ENCODE measurements at places on chromosomes 1 and 21. TPM values are rescaled to one million over a fixed set of nuclear protein-coding genes. Genes with fewer than 3 reads are reported as not detected.
A peak's percentile ranks its signal among the peaks of the same experiment; 100 is the strongest.

The LEPROT gene
- total RNA-seq = 70.8 TPM

The GJB3 gene
- total RNA-seq = 23.5 TPM

GRCh38 chr1:167645140-167645541, 15.1 kb downstream of the RCSD1 start:
- H3K36me3 ChIP-seq = no peaks in the 10 kb centered on the region
- no peak overlapping the region for H3K27ac ChIP-seq
- H3K27me3 ChIP-seq = peaks cover 79% of the 10 kb centered on the region
- no peak overlapping the region for H3K4me3 ChIP-seq
- DNase-seq = no peak
- H3K4me1 ChIP-seq = no peaks in the 10 kb centered on the region

GRCh38 chr1:61175976-61176375, 93.6 kb downstream of the NFIA start:
- peaks cover 6% of the 10 kb centered on the region for H3K4me1 ChIP-seq
- no peaks in the 10 kb centered on the region for H3K36me3 ChIP-seq
- no peak overlapping the region for H3K27ac ChIP-seq
- H3K27me3 ChIP-seq = no peaks in the 10 kb centered on the region
- H3K4me3 ChIP-seq = no peak overlapping the region

DNA sequence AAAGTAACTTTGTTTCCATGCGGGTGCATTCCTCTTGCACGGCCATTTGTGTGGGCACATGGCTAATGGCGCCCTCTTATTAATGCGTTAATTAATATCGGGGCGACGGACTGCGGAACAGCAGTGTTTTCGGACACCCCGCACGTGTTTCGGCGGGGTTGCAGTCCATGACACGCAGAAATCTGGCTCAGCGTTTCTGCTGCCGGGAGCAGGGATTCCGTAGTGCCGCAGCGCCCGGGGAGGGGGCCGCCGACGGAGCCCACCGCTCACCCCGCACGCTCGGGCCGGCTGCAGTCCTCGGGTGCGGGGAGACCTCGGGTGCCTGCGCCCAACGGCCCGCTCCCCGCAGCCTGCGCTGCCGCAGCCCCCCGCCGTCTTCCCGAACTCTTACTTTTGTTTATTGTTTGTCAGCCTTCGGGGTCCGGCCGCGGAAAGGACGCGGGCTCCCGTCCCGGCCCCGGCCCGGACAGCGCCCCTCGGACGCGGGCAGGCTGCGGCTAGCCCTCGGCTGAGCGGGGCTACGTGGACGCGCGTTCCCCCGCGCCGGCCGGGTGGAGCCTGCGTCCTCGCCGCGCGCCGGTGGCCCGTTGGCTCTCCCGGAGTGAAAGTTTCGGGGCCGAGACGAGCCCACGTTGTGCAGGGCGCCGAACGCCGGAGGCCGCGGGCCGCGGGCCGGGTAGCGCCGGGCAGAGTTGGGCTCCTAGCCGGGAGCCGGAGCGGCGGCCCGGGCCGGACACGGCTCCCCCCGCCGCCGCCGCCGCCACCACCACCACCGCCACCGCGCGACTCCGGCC, 849 bp downstream of the NFIA start:
- H3K36me3 ChIP-seq = peaks cover 46% of the 10 kb centered on the region
- DNase-seq = peak; percentile 41
- peak overlapping the region; percentile 88 for H3K27ac ChIP-seq
- peak overlapping the region; percentile 89 for H3K4me3 ChIP-seq

GRCh38 chr1:20202166-20202565, 15.8 kb upstream of the PLA2G2C start:
- no peaks in the 10 kb centered on the region for H3K36me3 ChIP-seq
- H3K27ac ChIP-seq = no peak overlapping the region
- H3K27me3 ChIP-seq = no peaks in the 10 kb centered on the region
- peaks cover 11% of the 10 kb centered on the region for H3K4me1 ChIP-seq
- no peak for DNase-seq
- H3K4me3 ChIP-seq = no peak overlapping the region

DNA sequence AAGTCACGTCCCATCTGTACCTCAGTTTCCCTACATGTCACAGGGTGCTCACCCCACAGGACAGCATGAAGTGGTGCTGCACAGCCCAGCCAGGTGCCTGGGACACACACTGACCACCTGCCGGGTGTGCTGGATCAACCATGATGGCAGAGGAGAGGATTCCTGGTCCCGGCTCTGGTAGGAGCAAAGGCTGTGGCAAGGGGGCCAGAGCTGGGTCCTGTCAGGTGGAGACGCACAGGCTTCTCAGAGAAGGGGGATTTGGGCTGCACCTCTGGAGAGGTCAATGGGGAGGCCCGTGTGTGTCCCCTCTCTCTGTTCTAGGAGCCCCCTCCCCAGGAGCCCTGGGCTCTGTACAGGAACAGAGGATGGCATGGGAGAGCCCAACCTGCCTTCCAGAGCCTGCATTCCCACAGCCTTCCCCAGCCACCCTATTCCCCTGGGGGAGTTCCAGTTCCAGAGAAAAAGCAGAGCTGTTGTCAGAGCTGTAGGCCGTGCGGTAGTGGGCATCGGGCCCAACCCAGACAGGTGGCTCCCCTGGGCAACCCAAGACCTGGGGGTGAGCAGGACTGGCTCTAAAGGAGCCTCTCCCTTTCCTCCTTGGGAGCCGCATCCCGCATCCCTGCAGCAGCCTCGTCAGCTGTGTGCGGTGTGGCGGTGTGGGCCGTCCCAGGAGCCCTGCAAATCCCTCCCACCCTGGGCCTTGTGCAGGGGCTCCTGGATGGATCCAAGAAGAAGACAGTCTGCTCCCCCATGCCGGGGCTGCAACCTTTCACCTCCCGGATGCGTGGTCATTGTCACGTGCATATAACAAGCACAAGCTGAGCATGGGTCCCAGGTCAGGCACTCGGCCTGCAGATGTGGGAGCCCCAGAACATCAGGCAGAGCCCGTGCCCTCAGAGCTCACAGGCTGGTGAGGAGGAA, 2.9 kb upstream of the TFF3 start:
- no peaks in the 10 kb centered on the region for H3K4me1 ChIP-seq
- peaks cover 25% of the 10 kb centered on the region for H3K27me3 ChIP-seq
- no peak for DNase-seq
- H3K4me3 ChIP-seq = no peak overlapping the region
- H3K36me3 ChIP-seq = no peaks in the 10 kb centered on the region

- H3K36me3 ChIP-seq = peaks cover 15% of the 10 kb centered on the region
- no peak overlapping the region for H3K27ac ChIP-seq
- H3K4me3 ChIP-seq = no peak overlapping the region
- peaks cover 30% of the 10 kb centered on the region for H3K4me1 ChIP-seq
Observed at GRCh38 chr1:197178998-197179397, 32.5 kb upstream of the ASPM start.

GRCh38 chr1:110430366-110430765, 20.6 kb upstream of the PROK1 start:
- H3K4me1 ChIP-seq = no peaks in the 10 kb centered on the region
- no peak overlapping the region for H3K27ac ChIP-seq

GRCh38 chr1:245807954-245808719, 653.4 kb downstream of the KIF26B start:
- H3K4me1 ChIP-seq = no peaks in the 10 kb centered on the region
- H3K4me3 ChIP-seq = no peak overlapping the region
- H3K27ac ChIP-seq = no peak overlapping the region

- no peak for DNase-seq
- H3K4me3 ChIP-seq = no peak overlapping the region
- H3K27me3 ChIP-seq = no peaks in the 10 kb centered on the region
- H3K36me3 ChIP-seq = no peaks in the 10 kb centered on the region
- peaks cover 9% of the 10 kb centered on the region for H3K4me1 ChIP-seq
Observed at GRCh38 chr1:41347276-41347675, 14.0 kb upstream of the FOXO6 start.

GRCh38 chr1:161162052-161162451, 2.8 kb downstream of the USP21 start:
- no peaks in the 10 kb centered on the region for H3K27me3 ChIP-seq
- H3K4me1 ChIP-seq = peaks cover 37% of the 10 kb centered on the region
- H3K4me3 ChIP-seq = no peak overlapping the region
- H3K27ac ChIP-seq = no peak overlapping the region

GRCh38 chr1:178155481-178156255, 61.8 kb downstream of the RASAL2 start:
- no peaks in the 10 kb centered on the region for H3K36me3 ChIP-seq
- DNase-seq = no peak
- H3K27me3 ChIP-seq = no peaks in the 10 kb centered on the region
- H3K27ac ChIP-seq = no peak overlapping the region
- peaks cover 35% of the 10 kb centered on the region for H3K4me1 ChIP-seq
- H3K4me3 ChIP-seq = no peak overlapping the region

- H3K27me3 ChIP-seq = peaks cover 17% of the 10 kb centered on the region
- H3K4me3 ChIP-seq = no peak overlapping the region
- no peaks in the 10 kb centered on the region for H3K4me1 ChIP-seq
- H3K27ac ChIP-seq = no peak overlapping the region
- DNase-seq = no peak
- H3K36me3 ChIP-seq = no peaks in the 10 kb centered on the region
Observed at GRCh38 chr1:162663086-162663485, 30.8 kb downstream of the DDR2 start.

- H3K4me1 ChIP-seq = no peaks in the 10 kb centered on the region
- no peak overlapping the region for H3K4me3 ChIP-seq
- no peak overlapping the region for H3K27ac ChIP-seq
- H3K27me3 ChIP-seq = no peaks in the 10 kb centered on the region
Observed at GRCh38 chr1:100213141-100213540, 35.1 kb upstream of the LRRC39 start.

DNA sequence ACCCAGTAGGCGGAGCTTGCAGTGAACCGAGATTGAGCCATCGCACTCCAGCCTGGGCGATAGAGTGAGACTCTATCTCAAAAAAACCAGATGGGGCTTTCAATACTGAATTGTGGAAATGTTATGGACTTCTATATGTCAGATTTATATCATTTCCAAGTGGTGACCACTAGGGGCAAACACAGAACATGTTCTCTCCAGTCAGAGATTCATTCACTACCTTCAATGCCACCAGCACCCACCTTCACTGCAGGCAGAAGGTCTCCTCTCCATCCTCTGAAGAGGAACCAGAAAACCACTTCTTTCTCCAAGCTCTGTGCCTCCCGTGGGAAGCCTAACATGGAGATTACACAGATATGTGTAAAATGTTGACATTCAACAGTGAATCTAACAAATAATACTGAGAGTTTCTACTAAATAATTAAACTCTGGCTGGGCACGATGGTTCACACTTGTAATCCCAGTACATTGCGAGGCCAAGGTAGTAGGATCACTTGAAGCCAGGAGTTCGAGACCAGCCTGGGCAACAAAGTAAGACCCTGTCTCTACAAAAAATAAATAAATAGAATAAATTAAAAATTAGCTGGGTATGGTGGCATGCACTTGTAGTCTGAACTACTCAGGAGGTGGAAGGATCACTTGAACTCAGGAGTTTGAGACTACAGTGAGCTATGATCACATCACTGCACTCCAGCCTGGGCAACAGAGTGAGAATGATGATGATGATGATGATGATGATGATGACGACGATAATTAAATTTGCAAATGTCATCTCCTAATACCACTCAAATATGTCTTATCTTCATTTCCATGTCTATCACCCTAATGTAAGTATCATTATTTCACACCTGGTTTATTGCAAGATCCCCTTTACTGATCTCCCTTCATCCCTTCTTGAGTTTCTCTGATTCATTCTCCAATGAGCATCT, 151.1 kb downstream of the ZNF281 start:
- no peaks in the 10 kb centered on the region for H3K4me1 ChIP-seq
- H3K27ac ChIP-seq = no peak overlapping the region
- no peak overlapping the region for H3K4me3 ChIP-seq

DNA sequence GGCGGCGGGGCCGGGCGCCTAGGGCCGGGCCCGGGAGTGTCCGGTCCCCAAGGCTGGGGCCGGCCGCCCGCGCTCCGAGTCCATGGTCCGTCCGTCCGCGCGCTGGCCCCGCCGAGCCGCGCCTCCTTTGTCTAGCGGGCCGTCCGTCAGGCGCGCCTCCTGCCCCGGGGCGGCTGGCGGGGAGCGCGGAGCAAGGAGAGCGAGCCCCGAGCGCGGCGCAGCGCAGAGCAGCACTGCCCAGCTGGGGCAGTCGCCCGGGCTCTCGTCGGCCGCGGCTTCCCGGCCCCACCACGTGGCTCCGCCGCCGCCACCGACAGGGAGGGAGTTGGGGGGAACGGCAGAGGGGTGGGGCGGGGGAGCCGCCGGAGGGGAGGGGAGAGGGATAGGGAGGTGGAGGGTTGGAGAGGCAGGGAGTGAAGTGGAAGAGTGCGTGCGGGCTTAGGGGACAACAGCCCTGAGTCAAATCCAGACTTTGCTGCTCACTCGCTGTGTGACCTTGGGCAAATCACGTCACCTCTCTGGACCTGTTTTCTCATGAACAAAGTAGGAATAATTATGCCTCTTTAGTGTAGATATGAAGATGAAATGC, at the start of gene NKAIN1:
TSS of gene NKAIN1 (minus strand) at position 235 of the 589 bp plus-strand sequence. CDS start 340 bp downstream, outside the sequence.
- H3K36me3 ChIP-seq = peaks cover 8% of the 10 kb centered on the region
- DNase-seq = peak; percentile 36
- peaks cover 90% of the 10 kb centered on the region for H3K27me3 ChIP-seq
- H3K4me1 ChIP-seq = peaks cover 8% of the 10 kb centered on the region

DNA sequence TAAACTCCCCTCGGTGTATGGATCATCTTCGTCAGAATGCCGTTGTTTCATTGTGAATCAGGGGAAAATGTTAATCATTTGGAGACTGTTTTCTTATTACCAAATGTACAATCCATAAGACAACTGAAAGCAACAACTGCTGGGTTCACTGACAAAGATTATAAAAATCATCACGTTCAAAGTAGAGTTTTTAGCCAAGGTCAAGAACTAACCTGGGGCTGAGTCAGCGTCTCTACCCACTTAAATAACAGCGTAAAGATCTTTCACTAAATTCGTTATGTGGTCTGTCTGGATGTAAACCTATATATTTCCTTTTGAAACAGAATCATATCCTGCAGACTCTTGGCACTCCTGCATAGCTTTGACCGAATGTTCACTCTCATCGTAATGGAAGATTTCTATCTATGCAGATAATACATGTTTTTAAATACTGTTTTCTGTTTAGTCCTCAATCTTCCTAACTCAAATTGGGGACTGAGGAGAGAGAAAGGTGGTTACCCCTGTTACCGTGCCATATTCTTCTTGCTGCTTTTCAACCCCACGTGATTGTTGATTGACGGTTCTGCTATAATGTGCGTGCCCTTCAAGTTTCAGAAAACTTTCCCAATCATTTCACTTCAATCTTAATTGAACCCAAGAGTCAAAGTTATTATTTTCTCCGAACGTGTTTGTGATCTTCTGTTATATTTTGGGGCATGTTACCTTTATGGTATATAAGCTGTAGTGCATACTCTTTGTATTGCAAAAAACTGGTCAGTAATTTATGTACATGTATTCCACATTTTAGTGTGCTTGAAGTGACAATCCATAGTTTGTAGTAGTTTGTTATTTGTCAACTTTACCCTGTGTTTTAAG, 15.6 kb upstream of the NCMAP start:
- H3K4me3 ChIP-seq = peak overlapping the region; percentile 40
- peaks cover 46% of the 10 kb centered on the region for H3K4me1 ChIP-seq
- DNase-seq = no peak
- H3K27ac ChIP-seq = peak overlapping the region; percentile 84
- no peaks in the 10 kb centered on the region for H3K27me3 ChIP-seq
- peaks cover 28% of the 10 kb centered on the region for H3K36me3 ChIP-seq

DNA sequence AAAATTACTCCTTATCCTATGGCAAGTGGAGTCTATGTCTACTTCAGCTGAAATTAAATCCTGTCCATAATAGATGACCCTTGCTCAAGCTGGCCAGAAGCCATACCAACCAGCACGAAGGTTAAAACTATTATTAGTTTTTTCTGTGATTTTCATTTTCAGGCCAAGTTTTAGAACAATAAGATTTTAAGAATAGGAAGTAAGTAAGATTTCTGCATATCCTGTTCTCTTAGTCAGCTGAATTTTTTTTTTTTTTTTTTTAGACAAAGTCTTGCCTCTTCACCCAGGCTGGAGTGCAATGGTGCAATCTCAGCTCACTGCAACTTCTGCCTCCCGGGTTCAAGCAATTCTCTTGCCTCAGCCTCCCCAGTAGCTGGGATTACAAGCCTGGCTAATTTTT, 6.1 kb upstream of the RBP7 start:
- no peaks in the 10 kb centered on the region for H3K36me3 ChIP-seq
- no peak overlapping the region for H3K27ac ChIP-seq
- H3K4me3 ChIP-seq = no peak overlapping the region
- no peak for DNase-seq
